Astrocyte (in vitro differentiated cells and primary cell): ENCODE measurements at places on chromosomes 16 and 17.

- no peak for DNase-seq
Observed at GRCh38 chr17:12250973-12251372, 230.3 kb downstream of the MAP2K4 start.

DNA sequence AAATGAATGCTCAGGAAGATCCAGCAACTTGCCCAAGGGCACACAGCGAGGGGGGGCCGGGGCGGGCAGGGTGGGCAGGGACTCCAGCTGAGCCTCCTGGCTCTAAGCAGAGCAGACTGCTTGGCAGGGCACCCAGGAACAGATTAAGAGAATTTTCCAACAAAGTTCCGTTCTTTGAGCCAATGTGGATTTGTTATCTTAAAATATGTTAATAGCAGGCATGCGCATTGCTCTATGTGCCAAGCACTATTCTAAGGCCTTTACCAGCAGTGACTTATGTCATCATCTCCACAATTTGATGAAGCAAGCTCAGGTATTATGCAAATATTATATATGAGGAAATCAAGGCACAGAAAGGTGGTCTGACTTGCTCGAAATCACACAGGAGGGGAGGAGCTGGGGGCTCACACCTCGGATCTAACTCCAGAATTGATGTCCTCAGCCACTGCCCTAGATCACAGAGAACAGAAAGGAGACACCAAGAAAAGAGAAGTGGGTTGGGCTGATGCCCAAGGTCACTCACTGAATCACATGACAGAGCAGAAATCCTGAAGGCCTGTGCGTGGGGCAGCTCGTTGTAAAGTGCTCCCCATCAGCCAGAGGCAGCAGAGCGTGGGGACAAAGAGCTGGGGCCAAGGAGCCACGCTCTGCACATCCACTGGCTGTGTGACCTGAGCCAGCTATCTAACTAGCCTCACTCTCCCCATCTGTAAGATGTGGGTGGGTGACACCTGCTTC is 23.2 kb upstream of the MEAK7 start:
- no peak for DNase-seq

- no peak for DNase-seq
Observed at GRCh38 chr16:8730335-8730915, 56.0 kb downstream of the ABAT start.

DNA sequence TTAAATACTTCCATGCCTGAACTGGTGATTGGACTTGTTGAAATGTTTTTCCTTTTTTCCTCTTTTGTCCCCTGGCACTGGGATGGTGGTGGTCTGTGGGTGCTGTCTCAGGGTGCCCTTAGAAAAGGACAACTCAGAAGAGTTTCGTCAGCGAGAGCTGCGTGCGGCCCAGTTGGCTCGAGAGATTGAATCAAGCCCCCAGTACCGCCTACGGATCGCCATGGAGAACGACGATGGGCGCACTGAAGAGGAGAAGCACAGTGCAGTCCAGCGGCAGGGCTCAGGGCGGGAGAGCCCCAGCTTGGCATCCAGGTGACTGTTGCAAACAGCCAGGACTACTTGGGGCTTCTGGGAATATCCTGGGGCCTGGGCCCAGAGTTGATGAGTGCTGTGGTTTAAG is 6.9 kb downstream of the ATXN2L start:
- DNase-seq: no peak

GRCh38 chr16:13322336-13322735 is 420.9 kb downstream of the SHISA9 start:
- DNase-seq: no peak

DNA sequence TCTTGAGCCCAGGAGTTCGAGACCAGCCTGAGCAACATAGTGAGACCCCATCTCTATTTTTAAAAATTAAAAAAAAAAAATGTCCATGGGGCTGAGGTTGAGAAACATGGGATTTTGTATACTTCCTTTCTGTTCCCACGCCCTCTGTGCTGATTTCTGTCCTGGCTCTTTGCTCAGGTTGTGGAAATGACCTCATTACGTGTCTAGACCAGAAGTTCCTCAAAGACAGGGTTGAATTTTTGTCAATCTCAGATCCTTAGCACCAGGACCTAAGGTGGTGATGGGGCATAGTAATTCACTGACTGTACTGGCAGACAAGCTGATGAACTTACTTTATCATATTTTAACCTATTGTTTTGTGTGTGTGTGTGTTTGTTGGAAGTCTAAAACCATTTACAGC is 11.2 kb upstream of the HNF1B start:
- DNase-seq: no peak

GRCh38 chr17:32849879-32850278 is 27.0 kb downstream of the MYO1D start:
- no peak for DNase-seq

DNA sequence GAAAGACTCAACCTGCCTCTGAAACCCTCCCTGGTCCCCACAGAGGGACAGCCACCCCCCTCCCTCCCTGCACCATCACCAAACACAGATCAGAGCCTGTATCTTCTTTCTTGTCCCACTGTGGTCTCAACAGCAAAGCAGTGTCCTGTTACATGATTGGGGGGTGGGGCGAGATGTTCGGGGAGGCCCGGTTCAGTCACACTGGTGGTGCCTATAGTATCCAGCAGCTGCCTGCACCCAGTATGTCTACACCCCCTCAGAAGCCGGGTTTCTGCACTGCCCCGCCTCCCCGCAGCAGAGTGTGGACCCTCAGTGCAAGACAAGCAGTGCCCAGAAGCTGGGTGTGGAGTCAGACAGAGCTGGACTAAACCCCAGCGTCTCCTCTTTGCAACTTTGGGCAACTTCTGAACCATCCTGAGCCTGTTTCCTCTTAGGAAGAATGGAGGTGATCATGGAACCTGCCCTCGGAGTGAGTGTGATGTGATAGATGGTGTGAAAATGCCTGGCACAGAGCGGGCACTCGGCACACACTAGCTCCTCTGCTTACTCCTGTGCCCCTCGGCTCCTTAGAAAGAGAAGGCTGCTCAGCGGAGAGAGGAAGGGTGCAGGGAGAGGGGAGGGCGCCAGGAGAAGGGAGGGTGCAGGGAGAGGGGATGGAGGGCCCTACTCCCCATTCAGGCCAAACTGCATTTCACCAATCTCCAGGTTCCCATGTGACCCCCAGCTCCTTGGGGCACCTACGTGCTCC is 84.0 kb upstream of the TNRC6C start:
- DNase-seq: no peak

DNA sequence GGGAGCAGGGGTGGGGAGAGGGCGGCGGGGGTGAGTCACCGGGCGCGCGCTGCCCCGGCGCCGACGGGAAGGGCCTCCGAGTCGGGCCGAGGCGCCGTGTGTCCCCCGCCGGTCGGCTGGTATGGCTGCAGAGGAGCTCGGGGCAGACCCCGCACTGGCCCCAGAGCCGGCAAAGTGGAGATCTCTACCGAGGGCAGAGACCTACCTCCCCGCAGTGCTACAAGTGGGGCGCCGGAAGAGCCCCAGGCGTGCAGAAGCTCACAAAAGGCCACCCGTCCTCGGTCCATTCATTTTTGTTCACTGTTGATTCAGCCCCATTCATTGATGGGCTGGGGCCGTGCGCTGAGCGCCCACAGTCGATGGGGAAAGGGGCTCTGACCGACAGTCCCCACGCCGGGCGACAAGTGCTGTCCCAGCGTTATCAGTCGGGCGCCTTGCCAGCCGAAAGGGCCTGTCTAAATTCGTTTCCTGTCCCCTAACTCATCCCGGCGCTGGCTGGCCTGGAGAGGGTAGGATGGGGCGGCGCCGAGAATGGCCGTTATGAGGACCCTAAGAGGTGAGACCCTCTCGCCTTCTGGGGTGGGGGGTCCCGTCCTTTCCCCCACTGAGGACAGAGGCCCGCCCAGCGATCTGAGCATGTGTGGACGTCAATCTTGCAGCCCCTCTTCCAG is 709 bp upstream of the ENO3 start:
- DNase-seq: no peak
